IMR-90 (cell line): ENCODE measurements at places on chromosomes 2 and 18. TPM values are rescaled to one million over a fixed set of nuclear protein-coding genes. Genes with fewer than 3 reads are reported as not detected.
A peak's percentile ranks its signal among the peaks of the same experiment; 100 is the strongest.

- no peak for DNase-seq
Measured at GRCh38 chr2:44772669-44773378, 168.7 kb upstream of the SIX3 start.

DNA sequence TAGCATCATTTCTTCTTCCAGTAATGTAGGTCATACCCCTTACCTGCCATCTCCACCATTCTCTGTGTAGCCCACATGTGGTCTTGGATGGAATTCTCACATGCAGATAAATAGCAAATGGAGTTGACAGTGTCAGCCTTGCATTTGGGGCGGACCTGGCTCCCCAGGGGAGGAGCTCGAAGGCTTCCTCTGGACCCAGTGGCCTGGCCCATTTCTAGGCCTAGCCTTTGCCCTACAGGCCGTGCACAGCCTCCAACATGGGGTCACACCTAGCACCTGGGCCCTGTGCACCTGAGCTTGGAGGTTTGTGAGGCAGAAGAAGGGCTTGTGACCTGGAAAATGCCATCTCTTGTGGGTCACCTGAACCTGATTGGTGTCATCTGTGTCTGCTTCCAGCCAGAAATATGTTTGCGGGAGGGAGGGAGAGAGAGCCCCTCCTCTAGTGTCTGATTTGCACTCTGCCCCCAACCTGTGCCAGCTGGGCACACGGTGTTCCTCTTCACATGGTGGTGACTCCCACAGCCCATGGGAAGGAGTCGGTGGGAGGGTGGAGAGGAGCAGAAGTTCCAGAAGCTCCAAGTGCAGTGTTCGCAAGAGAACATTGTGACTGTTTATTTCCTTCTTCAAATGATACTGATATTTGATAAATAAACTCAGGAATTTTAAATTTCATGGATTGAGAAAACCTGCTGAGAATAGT is 33.0 kb downstream of the ITGB1BP1 start:
- DNase-seq: no peak

DNA sequence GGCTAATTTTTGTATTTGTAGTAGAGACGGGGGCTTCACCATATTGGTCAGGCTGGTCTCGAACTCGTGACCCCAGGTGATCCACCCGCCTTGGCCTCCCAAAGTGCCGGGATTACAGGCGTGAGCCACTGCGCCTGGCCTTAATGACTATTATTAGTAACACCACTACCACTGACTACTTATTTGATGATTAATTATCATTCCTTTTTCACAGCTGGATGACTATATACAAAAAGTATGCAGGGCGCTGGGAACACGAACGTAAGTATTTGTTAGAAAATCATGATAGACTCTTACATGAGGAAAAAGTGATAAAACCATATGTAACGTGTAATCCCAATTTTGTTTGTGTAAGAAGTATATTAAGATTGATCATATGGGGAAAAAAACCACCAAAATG is 21.6 kb downstream of the DARS1 start:
- DNase-seq: peak; percentile 37

DNA sequence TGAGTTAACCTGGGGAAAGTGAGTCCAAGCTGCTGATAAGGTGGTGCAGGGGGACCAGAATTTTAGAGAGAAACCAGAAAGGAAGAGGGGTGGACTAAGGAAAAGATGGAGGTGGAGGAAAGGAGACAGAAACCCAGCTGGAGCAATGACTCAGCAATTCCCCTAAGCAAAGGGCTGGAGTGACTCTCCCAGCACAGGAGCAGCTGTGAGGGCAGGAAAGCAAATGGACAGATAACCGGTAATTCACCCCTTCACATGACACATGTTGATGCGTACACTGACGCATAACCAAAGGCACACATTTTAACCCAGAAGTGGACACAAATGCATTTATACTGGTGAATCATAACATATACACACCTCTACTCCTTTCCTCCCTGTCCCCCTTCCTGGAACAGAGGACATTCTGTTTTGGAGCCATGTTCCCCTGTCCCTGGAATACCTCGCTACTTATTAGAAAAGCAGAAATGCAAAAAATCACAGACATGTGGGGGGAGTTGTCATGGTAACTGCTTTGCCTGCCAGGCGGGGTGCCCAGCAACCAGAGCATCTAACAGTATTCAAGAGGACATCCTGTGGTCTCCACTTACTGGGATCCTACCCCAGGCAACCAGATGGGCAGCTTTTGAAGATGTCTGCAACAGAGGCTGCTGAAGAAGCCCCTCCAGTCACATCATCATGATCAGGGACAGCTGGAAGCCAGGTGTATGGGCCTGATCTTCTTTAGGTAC is 4.7 kb downstream of the CDK5R2 start:
- peak; percentile 92 for DNase-seq

GRCh38 chr18:69648486-69648885 is 247.8 kb downstream of the DOK6 start:
- no peak for DNase-seq

DNA sequence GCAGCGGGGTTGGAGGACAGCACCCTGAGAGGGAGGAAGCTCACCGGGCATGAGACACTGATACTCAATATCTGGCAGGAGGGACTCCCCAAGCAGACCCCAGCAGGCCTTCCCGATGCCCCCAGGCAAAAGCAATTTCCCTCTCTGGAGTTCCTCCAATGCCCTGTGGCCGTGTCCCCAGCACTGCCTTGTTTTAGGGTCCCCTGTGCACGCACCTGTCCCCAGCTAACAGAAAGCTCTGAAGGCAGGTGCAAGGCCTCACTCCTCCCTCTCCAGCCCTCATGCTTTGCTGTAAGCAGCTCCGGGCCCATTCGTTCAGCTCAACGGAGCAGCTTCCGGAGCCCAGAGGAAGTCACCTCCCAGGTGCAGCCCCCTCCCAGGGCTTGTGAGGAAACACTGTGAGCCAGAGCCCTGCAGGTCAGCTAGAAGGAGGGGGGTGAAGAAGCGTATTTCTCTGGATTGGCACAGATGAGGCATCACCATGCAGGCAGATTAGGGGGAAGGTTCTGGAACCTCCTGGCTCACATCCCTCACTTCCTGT is 50.3 kb upstream of the ID2 start:
- DNase-seq: no peak

DNA sequence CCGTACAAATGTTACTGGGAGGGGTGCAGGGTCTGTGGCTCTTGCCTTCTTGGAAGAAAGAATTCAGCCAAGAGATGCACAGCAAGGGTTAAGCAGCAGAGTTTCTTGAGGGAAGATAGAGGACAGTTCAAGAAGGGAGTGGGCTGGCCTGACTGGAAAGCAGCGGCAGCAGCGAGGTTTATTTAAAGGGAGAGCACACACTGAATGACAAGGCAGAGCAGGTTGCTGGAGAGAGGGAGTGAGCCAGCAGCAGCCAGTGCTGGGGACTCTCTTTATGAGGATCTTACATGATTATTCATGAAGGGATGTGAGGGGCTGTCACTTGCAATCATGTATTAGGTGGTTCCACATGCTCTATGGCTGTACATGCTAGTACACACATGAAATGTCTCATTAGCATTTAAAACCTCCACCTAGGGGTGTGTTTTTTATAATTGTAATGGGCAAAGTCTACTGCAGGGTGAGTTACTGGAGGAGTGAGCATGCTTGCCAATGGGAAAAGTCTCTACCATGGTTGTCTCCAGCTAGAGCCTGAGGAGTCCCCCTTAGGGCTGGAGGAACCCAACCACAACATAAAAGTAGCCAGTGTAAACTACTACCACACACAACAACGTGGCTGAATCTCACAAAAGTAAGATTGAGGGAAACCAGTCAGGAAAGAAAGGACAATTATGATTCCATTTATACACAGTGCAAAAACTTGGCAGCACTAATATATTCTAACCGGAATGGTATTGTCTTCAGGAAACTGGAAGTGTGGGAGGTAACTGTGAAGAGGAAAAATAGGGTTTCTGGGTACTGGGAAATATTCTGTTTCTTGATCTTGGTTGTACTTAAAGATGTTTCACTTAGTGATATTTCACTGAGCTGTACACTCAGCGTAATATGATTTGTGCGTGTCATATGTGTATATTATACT is 87.6 kb upstream of the FAM110C start:
- DNase-seq: no peak

- DNase-seq: no peak
Measured at GRCh38 chr18:54240629-54241107, 16.2 kb upstream of the MBD2 start.

DNA sequence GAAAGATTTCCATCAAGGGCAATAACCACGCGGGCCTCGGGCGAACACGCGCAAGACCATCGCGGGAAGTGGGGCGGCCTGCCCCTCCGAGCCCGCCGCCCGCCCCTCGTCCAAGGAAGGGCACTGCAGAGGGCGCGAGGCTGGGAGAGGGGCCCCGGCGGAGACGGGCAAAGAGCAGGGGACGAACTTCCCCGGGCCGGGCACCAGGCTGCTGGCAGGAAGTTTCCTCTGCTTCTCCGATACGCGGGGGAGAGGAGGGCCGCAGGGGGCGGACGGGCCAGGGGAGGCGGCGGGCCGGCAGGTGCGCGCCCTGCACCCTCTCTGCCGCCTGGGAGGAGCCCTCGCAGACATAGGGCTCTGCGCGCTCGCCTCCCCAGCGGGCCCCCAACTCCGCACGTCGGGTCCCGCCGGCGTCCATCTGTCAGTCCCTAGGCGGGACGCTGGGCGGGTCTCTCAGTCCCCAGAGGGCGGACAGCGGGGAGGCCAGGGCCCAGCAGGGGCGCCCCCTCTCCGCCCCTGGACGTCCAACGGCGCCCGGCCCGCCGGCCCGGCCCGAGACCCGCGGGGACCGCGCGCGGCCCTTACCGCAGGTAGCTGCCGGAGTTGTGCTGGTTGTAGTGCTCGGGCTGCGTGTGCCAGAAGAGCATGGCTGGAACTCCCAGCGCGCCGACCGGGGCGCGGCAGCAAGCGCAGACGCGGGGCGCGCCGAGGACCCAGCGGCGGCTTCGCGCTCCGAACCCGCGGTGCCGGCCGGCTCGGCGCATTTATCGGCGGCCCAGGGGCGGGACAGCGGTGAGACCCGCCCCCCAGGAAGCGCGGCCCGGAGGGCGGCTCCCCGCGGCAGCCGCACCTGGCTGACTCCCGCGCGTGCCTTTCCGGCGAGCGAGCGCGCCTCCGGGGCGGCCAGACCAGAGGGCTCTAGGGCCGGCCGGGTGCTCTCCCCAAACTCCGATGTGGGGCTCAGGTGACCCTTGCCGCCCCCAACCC is at the start of gene TFCP2L1:
TFCP2L1 (minus strand) TSS at position 740 of the 987 bp plus-strand sequence; CDS start at position 647, 93 bp downstream.
- no peak for DNase-seq

- DNase-seq: no peak
Measured at GRCh38 chr18:70522183-70522680, 233.4 kb downstream of the SOCS6 start.

DNA sequence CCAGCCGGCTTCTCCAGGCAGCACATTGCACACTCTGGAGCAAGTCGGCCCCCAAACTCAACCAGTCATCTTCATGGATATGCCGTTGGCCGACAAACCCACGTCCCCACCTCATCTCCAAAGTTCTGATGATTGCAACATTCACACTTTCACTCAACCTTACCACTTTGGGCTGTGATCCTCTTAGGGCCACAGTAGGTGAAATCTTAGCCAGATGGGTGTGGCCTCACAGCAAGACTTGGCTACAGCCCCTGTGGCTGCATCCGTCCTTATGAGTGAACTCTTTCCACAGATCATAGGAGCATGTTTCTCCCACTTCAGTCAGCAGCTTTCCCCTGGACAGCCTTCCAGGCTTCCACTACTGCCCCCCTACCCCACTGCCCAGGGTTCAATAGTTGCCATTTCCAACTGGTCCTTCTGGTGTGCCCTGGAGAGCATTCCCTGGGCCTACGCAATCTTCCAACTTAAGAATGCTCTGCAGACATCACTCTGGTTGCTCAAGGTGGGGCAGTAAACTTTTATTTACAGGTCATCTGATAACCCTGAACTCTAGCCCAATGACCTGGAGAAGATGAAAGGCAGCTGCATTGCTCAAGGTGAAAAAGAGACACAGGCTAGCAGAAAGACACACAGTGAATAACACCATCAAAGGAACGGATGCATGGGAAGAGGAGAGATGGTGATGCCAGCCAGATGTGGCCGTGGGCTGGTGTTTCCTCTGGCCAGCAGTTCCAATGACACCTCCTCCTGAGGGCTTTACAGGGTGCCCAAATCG is 34.5 kb downstream of the ARL4C start:
- no peak for DNase-seq

DNA sequence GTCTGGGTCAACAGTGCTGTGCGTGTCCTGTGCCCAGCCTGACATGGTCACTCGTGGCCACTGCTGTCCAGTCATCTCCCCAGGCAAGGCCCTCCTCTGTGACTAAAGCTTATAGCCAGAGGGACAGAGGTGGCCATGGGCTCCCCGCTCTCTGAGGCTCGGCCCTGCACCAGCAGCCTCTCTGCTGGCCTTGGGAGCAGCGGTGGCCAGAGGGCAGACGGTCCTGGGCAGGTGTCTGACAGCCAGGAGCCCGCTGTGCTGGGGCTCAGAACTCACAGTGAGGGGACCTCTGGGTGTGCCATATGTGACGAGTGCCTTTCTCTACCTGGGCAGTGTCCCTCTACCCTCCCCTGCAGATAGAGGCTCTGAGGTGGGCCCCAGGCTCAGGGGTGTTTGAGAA is 98.7 kb downstream of the FAM210A start:
- no peak for DNase-seq

- DNase-seq: no peak
Measured at GRCh38 chr2:71282493-71282892, 49.1 kb upstream of the ZNF638 start.

The PAX8 gene
- total RNA-seq: 0.18 and 0.28 TPM in 2 replicates

The REG3G gene
- not detected in 2 replicates for total RNA-seq

The ENOSF1 gene
- total RNA-seq: 10.0 and 12.2 TPM in 2 replicates

The APCDD1 gene
- 0.83 and 1.1 TPM in 2 replicates for total RNA-seq

The ZNF804A gene
- total RNA-seq: 2.2 and 3.3 TPM in 2 replicates

The HMSD gene
- total RNA-seq: 0.28 and 0.36 TPM in 2 replicates

The LOXL3 gene
- 14.2 and 17.9 TPM in 2 replicates for total RNA-seq

The HAUS1 gene
- total RNA-seq: 25.3 and 32.2 TPM in 2 replicates

The LRATD1 gene
- total RNA-seq: 0.18 and 0.28 TPM in 2 replicates

The GREB1L gene
- total RNA-seq: under 0.01 TPM in 1 of 2 replicates, not detected in the other

The TXNDC9 gene
- total RNA-seq: 55.4 and 71.7 TPM in 2 replicates

The GPR75 gene
- 1.4 and 1.7 TPM in 2 replicates for total RNA-seq

The MBD5 gene
- 14.2 and 17.5 TPM in 2 replicates for total RNA-seq

The GBX2 gene
- total RNA-seq: not detected in 2 replicates
